ENCODE measurements at places on chromosomes 2 and 18. TPM values are rescaled to one million over a fixed set of nuclear protein-coding genes. Genes with fewer than 3 reads are reported as not detected.

Gene UNC80
- total RNA-seq = not detected

Gene REG1B
- total RNA-seq = not detected

Gene FAM110C
- total RNA-seq = not detected

Gene EML6
- 1.8 TPM for total RNA-seq

Gene AP1S3
- total RNA-seq = 5.9 TPM

Gene CYBRD1
- total RNA-seq = 340 TPM

Gene TTR
- total RNA-seq = not detected

Gene FBXO41
- 1.6 TPM for total RNA-seq

Data from smooth muscle cell of bladder (primary cell).